ENCODE measurements at places on chromosomes 13 and 19.

- DNase-seq = no peak
Measured at GRCh38 chr19:15838351-15838750, 22.9 kb upstream of the OR10H1 start.

DNA sequence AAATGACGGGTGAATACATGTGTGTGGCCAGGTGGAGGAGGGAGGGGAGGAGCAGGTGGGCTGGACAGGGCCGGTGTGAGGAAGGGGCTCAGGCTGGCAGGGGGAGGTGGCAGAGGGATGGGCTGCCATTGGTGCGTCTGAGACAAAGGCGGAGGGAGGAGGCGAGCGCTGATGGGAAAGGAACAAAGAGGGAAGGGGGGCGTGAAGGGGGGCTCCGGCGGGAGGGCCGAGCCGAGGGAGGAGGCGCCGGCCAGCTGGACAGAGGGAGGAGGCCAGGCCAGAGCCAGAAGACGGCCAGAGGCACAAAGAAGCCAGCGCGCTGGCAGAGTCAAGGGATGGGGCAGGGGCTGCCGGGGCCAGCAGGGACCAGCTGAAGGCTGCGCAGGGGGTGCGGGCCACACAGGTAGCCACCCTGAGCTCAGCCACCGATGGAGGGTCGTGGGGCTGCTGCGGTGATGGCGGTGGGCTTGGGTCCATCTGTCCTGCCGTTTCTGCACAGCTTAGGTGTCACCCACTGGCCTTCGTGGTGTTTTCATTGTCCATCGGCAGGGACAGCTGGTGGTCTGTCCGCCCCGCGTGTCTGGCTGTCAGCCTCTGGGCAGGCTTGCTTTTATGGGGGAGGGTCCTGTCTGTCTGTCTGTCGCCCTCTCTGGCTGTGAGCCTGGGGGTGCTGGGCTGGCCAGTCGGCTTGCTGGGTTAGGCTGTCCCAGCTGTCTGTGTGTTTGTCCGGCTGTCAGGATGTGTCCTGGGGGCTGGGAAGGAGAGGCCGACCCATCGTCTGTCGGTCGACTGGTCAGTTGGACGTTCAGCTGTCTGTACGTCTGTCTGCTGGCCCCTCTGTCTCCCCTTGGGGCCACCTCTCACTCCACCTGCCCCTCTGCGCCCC is 2.2 kb downstream of the APC2 start:
- no peak for DNase-seq

DNA sequence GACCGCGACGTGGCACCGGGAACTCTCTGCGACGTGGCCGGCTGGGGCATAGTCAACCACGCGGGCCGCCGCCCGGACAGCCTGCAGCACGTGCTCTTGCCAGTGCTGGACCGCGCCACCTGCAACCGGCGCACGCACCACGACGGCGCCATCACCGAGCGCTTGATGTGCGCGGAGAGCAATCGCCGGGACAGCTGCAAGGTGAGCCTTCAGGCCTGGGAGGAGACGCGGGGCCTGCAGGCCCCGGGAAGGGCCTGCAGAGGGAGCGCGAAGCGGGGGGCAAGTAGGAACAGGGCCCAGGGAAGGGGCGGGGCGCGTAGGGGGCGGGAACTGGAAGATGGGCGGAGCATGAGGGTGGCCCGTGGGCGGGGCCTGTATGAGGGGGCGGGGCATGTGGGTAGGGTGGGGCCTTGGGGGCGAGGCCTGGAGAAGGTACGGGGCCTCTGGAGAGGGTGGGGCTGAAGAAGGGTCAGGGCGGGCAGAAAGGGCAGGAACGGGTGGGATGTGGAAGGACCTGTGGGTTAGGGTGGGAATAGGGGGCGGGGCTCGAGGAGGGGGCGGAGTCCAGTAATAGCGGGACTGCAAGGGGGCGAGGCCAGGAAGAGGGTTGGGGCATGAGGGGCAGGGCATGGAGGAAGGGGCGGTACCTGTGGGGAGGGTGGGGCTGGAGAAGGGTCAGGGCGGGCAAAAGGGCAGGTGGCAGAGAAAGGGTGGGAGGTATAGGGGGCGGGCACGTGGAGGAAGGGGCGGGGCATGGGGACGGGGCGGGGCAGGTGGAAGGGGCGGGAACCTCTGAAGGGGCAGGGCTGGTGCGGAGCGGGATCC is 2.5 kb downstream of the CFD start:
- DNase-seq = no peak

GRCh38 chr19:15115762-15116615 is 8.8 kb downstream of the SYDE1 start:
- no peak for DNase-seq

DNA sequence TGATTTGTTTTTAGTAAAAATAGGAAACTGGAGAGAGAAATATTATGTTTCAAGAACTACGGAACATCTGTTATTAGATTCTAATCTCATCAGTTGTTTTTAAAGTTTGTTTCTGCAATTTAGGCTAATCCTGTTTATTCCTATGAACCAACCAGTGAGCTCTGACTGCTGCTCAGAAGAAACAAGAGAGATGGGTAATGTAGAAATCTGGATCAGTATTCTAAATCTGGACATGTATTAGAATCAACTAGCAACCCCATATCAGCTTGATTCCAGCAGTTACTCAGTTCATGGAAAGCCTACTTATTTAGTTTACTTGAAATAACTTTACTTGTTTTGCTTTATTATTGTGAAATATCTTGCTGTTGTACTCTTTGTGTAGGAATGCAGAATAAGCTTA is 115.2 kb downstream of the TNFRSF19 start:
- DNase-seq = no peak

Data from brain pericyte (primary cell).